ENCODE measurements at places on chromosomes 7 and 10.

DNA sequence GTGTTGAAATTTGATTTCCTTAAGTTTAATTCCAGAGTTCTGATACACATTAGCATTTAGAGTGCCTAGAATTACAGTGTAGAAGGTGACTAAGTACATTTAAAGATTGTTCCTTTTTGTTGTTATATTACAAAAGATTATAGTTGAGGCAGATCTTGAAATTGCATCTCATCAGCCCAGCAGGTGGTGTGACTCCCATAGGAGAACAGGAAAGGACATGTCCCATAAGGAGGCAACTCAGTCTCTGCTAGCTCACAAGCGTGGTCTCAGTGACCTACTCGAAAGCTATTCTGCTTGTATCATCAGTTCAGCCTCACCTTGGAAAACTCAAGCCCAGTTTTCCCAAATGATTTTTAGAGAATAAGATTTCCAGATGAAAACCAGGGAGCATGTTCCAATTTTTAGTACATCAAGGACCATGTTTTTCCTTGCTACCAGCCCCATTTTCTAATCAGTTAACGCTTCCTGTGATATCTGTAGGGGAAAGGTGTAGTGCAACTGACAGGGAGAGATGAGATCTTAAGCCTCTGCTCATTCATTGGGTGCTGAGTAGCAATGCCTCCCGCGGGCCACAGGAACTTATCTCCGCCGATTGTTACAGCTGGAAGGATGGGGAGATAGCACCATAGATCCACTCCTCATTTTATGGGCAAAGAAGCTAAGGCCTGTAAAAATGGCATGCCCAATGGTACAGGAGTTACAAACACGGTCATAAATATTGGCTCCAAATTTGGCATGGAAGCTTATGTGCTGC lies 1.1 kb upstream of the GNAI1 start:
- DNase-seq: peak; percentile 57

DNA sequence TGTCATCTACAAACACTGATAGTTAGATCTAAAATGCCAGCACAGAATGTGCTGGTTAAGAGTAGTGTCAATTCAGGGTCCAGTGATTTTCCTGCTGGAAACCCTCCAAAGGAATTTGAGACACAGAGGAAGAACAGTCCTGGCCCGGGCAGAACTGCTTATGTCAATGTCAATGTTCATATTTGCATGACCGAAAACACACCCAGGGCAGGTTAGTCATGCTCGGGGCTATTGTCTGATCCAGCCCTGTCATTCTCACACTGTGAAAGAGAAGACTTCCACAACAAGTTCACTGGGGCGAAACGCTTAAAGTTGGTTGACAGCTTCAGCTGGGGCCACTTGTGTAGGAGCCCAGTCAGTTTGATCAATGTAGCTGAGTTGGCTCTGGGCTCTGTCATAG lies 139.3 kb downstream of the C1GALT1 start:
- DNase-seq: no peak

DNA sequence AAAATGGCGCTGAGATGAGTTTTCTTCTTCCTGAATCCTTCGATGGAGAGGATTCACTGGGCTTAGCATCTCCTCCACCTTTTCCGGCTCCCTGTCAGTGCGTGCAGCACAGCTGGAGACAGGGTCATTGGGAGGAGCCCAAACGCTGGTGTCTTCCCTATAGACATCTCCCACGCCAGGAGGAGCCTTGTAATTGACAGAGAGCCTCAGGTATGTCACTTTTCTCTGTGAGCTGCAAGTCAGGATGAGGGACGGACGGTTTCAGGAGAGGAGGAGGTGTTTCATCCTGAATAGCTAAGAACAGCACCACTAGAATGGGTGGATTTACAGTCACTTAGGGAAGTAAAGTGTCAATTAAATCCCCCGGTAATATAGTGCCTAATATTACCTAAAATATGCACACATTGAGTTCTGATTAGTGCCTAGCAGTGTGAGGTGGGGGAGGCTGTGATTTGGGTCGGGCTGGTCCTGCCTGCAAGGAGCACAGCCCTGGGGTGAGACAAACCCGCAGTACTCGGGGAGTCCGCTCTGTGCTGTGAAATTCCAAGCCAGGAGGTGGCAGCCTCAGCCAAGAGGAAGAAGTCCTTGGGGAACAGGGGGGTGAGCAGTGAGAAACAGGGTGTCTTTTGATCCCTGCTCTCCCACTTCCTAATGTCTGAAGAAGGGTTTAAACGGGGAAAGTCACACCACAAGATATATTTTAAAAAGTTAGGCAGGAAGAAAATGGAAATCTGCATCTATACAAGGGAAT lies 28.2 kb downstream of the IL15RA start:
- peak; percentile 61 for DNase-seq

- peak; percentile 36 for DNase-seq
Measured at GRCh38 chr7:100745184-100745583, 11.8 kb downstream of the ZAN start.

GRCh38 chr7:68694656-68695055 lies 903.6 kb upstream of the AUTS2 start:
- no peak for DNase-seq

DNA sequence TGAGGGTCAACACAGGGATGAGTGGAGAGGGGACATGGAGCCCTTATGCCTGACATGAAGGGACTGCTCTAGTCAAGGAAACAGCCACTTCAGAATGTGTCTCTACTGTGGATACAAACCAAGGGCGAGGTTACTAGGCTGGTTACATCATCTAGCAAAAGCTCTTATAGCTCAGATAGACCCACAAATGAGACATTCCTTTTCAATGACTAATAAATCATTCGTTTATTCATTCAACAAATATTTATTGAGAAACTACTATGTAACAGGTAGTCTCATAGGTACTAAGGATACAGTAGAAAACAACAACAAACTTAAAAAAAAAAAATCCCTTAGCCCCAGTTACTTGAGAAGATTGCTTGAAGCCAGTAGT lies 219.5 kb downstream of the KIAA1217 start:
- no peak for DNase-seq

DNA sequence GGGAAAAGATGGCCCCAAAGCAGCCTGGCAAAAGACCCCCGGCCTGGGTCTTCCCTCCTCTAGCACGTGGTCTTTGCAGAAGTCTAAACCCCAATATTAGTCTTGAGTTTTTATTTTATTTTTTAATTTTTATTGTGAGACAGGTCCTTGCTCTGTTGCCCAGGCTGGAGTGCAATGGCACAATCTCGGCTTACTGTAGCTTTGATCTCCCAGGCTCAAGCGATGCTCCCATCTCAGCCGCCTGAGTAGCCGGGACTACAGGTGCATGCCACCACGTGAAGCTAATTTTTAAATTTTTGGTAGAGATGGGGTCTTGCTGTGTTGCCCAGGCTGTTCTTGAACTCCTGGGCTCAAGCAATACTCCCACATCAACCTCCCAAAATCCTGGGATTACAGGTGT lies 40.3 kb upstream of the MXI1 start:
- DNase-seq: no peak

DNA sequence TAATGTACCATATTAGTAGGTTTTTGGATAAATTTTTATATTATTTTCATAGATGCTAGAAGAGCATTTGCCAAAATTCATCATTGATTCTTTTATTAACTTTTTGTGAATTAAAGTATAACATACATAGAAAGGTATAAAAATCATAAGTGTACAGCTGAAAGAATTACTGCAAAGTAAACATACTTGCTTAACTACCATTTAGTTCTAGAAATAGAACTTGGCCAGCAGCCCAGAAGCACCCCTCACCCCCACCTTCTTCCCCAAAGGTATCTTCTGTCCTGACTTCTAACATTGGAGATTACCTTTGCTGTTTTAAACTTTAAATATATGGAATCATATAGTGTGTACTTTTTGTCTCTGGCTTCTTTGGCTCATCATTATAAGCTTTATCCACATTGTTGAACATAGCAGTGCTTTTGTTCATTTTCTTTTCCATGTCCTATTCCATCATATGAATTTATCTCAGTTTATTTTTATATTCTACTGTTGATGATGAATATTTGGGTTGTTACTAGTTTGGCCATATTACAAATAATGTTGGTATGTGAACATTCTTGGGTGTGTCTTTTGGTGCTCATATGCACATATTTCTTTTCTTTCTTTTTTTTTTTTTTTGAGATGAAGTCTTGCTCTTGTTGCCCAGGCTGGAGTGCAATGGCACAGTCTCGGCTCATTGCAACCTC lies 142.8 kb downstream of the ADK start:
- no peak for DNase-seq

GRCh38 chr7:105935250-105935649 lies 27.8 kb upstream of the CDHR3 start:
- DNase-seq: no peak

DNA sequence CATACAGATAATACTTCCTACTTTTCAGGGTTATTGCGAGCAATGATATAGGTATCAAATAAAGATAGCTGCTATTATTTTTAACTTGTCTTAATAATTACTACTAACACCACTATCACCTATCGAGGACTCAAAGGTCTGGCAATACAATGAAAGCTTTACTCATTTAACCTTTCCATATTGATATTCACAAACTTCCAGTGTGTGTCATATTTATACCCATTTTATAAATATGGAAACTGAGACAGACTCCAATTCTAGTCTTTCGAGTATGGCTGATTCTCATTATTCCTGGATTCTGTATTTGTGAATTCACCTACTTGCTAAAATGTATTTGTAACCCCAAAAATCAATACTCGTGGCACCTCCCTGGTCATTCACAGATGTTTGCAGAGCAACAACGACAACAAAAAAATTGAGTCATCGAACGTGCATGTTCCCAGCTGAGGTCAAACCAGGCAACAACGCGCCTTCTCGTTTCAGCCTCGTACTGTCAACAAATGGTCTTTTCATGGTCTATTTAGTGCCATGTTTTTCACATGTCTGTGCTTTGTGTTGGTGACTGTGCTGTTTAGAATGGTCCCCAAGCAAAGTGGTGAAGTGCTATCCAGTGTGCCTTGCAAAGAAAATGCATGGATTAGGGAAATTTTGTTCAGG lies 51.7 kb downstream of the SMURF1 start:
- peak; percentile 73 for DNase-seq
